H9 (cell line): ENCODE measurements at places on chromosomes 7 and 10. TPM values are rescaled to one million over a fixed set of nuclear protein-coding genes. Genes with fewer than 3 reads are reported as not detected.
A peak's percentile ranks its signal among the peaks of the same experiment; 100 is the strongest.

DNA sequence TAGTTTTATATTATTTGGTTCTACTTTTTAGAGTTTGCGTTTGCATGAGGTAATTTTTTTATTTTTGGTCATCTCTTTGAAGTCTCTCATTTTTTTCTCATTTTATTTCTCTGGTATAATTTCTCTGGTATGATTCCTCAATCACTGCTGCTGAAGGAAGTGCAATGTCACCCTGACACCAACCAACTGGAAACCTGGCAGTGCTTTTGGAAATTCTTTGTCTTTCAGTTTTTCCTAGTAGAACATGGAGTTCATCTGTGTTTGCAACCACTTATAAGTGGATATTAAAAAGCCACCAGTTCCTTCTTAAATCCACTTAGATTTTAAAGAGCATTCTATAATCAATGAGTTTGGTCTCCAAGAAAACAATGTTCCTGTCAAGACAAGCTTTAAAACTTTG, 291.8 kb downstream of the PRKG1 start:
- DNase-seq = no peak

The ITPRID1 gene
- 1.1 and 1.2 TPM in 2 replicates for total RNA-seq

GRCh38 chr7:111554086-111554485, 8.2 kb downstream of the IMMP2L start:
- no peak for DNase-seq

GRCh38 chr7:1231214-1232102, 1.2 kb upstream of the UNCX start:
- peak; percentile 71 for DNase-seq

DNA sequence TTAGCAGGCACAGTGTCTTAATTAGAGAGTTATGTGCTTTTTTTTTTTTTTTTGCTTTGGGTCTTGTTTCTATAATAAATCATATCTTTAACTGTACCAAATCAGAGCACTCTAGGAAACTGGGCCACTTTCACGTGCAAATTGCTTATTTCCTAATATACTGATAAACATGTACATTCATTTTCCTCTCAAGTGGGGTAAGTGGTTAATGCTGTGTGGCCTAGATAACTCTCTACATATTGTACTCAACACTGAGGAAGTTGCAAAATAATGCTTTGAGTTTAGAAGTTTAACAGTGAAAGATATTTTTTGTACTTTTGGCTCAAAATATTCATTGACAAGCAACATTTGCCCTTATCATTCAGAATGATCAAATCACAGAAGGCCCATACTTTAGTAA, 115.9 kb upstream of the IFRD1 start:
- DNase-seq = no peak

DNA sequence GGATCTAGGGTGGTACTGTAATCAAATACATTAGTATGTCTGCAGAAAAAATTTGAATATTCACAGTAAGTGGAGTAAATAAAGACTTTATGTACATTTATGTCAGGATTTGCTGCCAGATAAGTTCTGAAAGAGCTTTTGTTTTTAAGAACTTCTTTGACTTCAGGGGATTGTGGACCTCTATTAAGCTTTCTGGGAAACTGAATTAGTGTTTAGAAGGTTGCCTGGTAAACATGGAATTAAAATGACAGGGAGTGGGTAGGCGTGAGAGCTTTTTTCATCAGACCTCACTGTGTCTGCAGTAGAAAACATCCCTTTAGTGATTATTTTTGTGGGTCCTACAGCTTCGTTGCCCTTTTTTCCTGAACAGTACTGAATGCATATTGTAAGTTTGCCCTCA, 15.7 kb downstream of the SDHAF3 start:
- no peak for DNase-seq

DNA sequence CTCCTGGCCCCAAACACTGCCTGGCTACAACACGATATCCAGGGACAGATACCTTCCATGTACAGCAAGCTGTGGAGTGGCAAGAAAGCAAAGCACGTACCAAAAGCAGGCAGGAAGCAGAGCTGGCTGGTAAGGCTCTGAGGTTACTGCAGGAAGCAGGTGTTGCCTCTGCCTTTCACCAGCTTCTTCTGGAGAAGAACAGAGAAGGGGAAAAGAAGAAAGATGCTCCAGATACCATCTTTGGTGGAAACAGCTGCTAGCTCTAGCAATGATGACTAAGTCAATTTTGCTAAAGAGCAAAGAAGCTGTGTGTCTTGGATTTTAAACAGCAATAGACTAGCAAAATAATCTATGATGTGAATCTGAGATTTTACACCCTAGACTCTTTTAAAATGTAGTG, 34.9 kb upstream of the PRSS1 start:
- DNase-seq = no peak

The VAX1 gene
- not detected in 2 replicates for total RNA-seq

DNA sequence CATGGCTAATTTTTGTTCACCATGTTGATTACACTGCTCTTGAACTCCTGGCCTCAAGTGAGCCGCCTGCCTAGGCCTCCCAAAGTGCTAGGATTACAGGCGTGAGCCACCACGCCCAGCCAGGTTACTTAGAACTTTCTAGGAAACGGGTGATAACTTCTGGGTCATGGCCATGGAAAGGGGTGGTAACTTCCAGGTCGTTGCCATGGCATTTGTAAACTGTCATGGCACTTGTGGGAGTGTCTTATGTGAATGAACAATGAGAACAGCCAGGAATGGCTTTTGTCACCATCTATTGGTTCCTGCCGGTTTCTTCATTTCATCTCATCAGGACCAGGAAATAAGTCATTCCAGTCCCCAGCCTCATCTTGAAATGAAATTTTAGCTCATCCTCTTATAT, 120.9 kb downstream of the SLC16A9 start:
- DNase-seq = no peak

- DNase-seq = peak; percentile 42
Measured at GRCh38 chr7:151311294-151311864, 30.2 kb upstream of the NUB1 start.

DNA sequence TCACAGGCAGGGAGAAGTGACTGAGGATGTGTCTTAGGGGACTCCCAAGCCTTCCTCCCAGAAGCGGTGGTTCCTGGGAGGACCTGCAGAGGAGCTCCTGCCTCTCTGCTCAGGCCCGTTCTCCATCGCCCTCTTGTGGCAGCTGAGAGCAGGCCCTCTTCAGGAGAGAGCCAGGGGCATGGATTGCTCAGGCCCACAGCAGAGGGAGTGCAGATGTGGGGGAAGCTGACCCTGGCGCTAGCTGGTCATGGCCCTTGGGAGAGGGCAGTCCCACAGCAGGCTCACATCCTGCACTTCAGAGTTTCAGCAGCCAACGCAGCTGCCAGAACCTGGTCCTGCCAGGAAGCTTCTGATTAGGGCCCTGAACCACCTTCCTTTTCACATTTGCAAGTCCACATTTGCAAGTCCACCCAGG, 94.8 kb upstream of the TARP start:
- DNase-seq = peak; percentile 95

The GRID1 gene
- 0.35 TPM in 1 of 2 replicates, not detected in the other for total RNA-seq

The RNF148 gene
- total RNA-seq = 0.29 and 0.39 TPM in 2 replicates

DNA sequence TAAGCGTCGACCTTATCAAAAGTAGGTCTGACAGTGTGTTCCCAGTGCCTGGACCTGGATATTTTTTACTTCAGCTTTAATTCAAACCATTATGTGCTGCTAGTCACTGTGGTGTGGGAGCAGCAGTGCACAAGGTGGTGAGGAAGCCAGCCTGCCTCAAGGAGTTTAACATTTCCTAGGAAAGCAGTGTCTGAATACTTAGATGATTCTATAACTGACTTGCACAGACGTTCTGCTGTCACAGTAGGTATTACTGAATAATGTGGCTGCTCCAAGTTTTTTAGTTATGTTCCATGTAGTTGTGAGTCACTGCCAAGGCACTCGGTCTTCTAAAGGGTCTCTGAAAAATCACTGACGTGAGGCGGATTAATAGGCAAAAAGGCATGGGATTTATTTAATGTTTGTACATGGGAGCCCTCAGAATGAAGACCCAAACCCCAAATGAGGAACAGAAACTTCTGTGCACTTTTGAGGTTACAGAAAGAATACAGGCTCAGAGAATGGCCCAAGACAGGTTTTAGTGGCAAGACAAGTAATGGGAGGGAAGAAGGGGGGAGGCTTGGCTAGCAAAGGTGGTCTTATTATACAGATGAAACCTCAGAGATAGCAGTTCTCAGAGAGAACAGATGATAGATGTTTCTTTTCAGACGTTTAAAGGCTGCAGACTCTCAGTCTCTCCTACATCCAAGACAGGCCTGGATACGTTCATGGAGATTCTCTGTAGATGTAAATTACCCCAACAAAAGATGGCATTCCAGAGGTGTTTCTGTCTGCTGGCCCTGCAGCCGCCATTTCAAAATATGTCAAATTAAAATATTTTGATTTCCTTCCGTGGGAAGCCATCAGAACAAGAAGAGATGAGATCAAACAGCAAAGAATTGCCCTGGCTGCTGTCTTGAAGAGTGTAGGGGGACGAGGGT, 209.3 kb downstream of the SDK1 start:
- DNase-seq = no peak

DNA sequence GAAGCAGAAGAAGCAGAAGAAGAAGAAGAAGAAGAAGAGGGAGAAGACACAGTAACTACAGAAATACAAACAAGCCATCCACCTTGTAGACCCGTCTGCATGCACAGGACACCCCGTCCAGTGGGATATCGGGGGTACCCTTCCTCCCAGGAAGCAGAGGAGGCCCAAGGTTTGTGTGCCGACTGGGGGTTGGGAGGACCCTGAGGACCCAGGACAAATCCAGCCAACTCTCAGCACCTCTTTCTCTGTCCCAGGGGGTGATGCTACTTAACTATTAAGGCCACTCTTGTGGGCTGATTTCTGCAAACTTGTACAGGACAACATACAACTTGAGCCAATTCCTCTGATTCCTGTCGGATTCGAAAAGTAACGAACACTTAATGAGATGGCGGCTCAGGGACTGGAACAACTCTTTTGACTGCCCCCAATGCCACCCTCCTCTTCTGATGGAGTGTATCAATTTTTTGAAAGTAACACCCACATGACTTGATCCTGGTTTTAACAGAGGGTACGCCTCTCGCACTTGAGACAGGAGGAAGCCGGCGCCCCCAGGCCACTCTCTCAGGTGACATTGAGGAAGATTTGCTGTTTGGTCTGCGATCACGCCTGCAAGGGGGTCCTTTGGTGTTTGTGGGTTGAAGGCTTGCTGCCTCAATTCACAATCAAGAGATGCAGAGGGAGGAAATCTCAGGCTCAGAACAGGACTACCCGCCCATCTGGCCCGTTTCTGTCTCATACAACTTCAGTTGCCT, 192.6 kb downstream of the TNS3 start:
- no peak for DNase-seq

The PHYHIPL gene
- 0.18 and 0.44 TPM in 2 replicates for total RNA-seq

DNA sequence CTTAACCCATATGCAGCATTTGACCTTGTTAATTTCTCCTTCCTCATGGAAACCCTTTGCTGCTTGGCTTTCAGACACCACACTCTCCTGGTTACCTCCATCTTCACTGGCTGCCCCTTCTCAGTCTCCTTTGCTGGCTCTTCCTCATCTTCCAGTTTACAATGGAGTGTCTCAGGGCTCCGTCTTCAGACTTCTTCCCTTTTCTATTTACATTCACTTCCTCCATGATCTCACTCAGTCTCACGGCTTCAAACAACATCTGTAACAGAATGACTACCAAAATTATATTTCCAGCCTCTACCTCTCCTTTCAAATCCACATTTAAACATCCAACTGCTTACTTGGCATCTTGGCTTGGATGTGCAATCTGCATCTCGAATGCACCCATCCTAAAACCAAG, 140.4 kb downstream of the DKK1 start:
- DNase-seq = no peak

The TMEM176A gene
- total RNA-seq = not detected in 2 replicates

DNA sequence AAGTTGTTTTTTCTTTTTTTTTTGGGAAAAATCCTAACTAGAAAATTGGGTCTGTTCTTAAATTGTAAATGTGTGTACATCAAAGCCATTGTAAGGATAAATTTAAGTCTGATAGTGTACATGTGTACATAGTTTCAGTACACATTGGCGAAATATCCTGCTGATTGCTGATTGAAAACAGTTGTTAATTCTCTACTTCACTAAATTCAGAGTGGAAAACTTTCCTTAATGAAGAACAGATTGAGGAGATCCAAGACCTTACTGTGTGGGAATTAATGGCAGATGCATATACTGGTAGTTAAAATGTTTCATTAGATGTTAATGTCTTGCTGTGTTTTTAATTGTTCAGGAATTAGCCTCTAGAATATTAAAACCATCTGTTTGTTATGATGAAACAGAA, 506.0 kb downstream of the AUTS2 start:
- DNase-seq = no peak

The WDFY4 gene
- total RNA-seq = not detected in 2 replicates

The AASS gene
- total RNA-seq = 383 and 398 TPM in 2 replicates

The C1GALT1 gene
- 81.5 and 88.2 TPM in 2 replicates for total RNA-seq

The CNPY1 gene
- not detected in 2 replicates for total RNA-seq

DNA sequence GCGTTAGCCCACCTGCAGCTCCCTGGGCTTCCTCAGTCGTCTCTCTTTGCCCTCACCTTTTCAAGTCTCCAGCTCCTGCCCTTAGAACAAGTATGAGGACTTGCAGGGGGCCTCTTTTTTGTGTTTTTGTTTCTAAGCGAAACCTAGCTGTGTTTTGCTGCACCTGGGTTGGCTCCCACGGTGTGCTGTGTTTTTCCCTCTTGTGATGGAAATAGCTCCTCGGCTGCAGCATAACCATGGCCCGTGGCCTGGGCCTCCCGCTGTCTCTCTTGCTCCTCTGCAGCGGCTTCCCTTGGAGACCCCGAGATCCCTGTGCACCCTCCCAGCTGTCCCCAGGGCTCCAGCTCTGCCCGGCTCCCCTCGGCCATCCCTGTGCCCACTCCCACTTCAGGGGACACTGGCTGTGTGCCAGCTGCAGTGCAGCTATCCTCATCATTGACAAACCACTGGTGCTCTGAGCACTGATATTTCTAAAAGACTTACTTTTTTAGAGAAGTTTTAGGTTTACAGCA, 75.6 kb upstream of the TCERG1L start:
- DNase-seq = peak; percentile 55

The FAM25C gene
- total RNA-seq = not detected in 2 replicates

- DNase-seq = no peak
Measured at GRCh38 chr7:147857152-147858140, 733.1 kb upstream of the C7orf33 start.

The SPDYE2 gene
- not detected in 2 replicates for total RNA-seq

DNA sequence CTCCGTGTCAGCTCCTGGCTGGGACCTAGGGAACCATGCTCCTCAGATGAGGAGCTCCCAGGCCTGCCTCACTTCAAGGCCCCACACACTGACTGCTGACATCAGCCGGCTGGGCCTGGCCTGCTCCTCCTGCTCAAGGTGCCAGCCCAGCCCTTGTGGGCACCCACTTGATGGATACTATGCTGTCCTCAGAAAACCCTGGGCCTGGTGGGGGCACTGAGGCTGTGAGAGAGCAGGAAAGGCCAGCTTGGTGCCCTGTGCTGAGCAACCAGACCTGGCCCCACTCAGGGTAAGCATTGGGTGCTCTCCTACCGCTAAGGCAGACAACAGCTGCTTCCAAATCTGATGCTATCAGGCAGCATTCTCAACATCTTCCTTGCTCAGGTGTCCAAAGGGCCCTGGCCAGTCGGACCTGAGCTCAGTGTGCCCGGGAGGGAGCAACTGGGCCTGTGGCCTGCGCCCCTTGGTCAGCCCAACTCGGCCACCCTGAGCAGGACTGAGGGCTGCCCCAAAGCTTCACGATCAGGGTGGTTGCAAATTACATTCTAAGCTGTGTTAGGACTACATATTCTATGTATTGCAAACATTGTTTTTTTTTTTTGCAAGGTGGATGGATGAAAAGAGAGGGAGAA, 21.9 kb upstream of the ANTXRL start:
- peak; percentile 15 for DNase-seq
